GM12891 (cell line): ENCODE measurements at places on chromosomes 2 and 18.

- DNase-seq = no peak
Observed at GRCh38 chr2:65292461-65293011, 64.9 kb downstream of the ACTR2 start.

DNA sequence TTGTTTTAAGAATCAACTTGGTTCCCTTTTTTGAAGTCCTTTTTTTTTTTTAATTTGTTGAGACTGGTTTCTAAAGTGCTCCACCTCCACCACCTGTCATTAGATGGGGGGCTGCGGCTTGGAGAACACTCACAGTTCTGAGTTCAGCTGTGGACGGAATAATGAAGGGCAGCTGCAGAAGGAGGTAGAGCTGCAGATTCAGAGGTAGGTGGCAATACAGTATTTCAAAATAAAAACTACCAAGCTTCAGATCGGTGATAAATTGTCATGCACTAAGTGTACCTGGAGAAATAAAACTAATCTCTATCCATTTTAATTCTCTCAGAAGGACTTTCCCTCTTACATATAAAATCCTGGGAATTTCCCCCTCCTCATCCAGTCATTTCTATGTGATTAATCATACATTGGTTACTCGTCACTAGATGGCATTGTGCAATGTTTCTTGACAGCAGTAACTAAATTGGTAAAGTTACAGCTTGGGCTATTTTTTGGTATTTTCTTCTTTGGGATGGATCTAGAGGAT lies 81.1 kb upstream of the SLC39A10 start:
- no peak for DNase-seq

DNA sequence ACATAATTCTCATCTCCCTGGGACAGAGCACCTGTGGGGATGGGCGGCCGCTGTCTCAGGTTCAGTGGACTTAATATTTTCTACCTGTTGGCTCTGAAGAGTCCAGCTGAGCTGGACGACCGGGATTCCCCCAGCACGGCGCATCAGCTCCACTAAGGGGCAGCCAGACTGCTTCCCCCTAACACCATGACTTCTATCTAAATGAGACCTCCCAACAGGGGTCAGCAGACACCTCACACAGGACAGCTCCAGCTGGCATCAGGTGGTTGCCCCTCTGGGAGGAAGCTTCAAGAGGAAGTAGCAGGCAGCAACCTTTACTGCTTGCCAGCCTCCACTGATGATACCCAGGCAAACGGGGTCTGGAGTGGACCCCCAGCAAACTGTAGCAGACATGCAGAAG lies 226.0 kb upstream of the DSEL start:
- no peak for DNase-seq

DNA sequence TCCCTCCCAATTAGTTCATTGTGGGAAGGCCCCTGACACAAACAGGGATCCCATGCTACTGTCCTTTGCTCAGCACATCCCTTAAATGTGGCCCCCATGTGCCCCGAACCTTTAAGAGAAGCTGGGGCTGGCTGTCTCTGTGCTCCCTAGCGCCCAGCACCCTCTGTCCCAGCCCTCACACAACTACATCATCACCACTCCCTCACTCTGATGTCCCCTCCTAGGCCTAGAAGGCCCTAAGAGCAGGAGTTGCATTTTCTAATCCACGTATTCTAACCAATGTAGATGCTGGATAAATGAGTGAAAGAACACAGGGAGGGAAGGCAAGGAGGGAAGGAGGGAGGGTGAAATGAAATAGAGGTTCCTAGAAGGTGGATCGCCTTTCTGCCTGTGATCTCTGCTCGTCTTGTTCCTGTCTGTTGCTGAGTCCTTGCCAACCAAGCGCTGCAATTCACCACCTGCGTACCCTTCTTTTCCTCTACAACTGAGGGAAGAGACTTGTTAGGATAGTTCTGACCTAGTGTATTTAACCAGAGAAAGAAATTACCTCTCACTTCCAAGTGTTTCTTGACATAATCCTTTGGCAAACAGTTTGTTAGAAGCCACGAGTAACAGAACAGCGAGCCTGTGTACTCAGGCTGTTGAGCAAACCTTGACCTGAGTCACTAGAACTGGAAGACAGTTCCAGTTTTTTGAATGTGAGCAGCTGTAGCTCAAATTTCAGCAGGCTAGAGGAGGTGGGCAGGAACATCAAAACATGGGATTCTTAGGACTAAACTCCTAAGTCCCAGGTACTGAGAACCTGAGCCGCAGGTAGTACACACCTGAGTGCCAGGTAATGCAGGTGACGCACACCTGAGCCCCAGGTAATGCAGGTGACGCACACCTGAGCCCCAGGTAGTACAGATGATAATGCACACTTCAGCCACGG lies 181.5 kb upstream of the ID2 start:
- DNase-seq = no peak

DNA sequence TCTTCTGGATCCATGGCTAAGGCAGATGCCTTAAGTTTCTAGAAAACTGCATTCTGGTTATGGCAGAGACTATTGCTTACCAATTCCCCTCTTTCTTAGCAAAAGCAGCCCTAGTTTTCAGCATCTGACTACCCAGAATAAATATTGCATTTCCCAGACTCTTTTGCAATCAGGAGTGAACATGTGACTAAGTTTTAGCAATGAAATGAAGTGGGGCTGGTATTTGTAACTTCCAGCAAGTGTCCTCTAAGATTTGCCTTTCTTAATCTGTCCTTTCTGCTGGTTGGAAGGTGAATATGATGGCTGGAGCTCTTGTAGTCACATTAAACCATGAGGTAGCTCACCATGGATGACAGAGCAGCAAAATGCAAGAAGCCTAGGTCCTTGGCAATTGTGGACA lies 132.9 kb upstream of the PKDCC start:
- DNase-seq = no peak

DNA sequence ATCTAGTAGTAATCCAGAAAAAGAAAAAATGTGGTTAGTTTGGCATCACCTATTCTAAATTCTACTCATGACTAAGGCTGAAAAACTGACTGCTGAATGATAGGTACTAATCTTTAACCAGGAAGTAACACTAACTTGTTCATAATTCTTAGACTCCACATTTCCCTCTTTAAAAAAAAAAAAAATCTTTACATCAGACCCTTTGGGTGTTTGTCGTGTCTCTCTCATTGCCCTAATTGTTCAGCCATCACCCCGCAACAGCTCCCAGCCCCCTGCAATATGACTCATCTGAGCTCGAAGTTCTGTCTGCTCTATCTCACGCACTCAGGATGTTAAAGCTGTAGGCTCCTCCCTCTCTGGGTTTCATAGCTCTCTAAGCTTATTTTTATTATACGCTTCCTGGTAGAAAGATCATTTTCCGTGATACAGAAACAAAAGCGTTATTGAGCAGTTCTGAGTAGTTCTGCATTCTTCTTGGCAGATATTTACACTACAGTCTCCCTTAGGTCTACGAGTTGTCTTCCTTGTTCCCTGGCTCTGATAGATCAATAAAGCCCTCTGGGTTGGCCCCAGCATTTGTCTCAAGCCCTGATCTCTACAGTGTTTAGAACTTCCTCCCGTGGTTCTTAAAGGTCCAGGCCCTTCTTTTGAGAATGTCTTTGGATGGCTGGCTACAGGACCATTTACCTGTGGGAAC lies 95.6 kb downstream of the TNFRSF11A start:
- DNase-seq = peak; percentile 33

DNA sequence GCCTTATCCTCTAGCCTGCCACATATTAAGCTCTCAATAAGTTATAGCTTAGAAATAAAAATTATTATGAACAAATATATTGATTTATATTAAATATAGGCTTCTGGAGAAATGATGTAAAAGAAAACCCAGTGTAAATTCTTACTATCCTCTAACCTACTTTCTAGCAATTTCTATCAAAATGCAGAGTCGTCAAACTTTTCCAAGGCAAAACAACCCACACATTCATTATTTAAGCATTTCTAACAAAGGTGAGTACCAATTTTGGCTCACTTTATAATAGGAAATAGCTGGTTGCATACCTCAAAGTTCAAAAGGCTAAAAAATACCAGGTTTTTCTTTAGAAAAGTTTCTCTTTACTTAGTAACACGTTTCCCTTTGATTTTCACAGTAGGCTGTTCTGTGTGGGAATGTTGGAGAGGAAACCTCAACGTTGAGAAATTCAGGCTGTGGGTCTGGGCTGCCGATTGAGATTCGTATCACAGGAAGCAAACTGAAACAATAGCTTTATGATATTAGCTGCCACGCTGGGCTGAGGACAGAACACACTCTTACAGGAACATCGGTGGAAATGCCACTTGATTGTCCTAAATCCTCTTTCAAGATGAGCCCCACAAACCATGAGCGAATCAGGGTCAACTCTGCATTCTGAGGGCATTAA lies 53.0 kb downstream of the EPAS1 start:
- no peak for DNase-seq

DNA sequence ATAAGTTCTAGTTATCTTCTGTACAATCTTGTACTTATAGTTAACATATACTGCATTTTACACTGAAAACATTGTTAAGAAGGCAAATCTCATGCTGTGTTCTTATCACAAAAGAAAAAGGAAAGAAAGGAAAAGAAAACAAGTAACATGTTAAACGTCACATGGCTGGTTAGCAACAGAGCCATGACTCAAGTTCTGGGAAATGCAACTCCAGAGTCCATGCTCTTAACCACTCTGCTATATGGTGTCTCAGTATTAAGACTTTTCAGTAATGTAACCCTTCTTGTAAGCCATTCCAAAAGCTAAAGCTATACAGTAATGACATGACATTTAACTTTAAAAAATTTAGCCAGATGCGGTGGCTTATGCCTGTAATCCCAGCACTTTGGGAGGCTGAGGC lies 181.4 kb downstream of the BARD1 start:
- no peak for DNase-seq

- DNase-seq = no peak
Observed at GRCh38 chr2:165008730-165009315, 53.5 kb upstream of the SLC38A11 start.

GRCh38 chr2:39141334-39142271 lies 20.8 kb upstream of the SOS1 start:
- no peak for DNase-seq

GRCh38 chr2:144515696-144516410 lies 4.1 kb downstream of the ZEB2 start:
- DNase-seq = no peak

DNA sequence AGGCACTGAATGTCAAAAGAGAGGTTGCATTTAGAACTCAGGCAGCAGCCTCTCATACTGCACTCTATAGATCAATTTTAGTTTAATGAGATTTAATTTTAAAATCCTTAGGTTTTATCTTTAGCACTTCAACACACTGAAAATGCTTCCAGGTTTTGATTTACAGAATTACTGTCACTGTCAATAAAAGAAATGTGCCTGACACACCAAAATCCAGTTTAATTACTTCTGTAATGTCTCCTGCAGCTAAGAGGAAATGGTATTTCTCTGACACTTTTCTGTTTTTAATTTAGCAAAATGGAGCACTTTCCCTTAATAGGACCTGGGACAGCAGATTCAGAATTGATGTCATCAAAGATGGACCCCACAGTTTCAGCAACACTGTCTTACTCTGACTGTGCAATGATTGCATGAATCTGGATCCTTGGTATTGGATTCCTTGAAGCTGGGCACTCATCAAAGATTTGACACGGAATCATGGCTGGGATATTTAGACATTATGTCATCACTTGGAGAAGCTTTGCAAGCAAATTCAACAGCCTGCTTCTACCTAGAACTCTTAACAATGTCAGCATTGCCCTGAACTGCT lies 576.5 kb downstream of the NRXN1 start:
- no peak for DNase-seq

GRCh38 chr2:126891681-126892500 lies 6.8 kb upstream of the TEX51 start:
- no peak for DNase-seq

DNA sequence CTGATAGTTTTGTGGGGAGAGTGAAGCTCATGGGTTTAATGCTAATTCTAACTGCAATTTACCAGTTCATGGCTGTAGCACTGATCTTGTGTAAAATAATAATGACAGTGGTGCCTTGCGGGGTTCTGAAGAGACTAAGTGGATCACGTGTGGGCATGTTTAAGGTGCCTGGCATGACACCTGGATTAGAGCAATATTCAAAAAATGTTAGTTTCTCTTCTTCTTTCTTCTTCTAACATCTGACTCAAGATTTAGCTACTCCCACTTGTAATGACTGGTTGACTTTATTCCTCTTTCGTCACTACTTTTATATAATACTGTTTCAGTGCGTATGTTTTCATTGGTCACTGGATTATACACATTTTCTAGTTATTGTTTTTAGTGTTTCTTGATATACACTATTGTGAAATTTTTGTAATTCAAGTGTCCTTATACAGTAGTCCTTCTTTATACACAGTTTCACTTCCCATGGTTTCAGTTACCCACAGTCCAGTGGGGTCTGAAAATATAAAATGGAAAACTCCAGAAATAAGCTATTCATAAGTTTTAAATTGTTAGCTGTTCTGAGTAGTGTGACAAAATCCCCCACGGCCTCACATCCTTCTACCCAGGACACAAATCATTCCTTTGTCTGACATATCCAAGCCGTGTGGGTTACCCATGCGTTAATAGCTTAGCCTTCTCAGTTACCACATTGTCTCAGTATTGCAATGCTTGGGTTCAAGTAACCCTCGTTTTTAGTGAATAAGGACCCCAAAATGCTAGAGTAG lies 662.2 kb upstream of the CNTNAP5 start:
- no peak for DNase-seq

DNA sequence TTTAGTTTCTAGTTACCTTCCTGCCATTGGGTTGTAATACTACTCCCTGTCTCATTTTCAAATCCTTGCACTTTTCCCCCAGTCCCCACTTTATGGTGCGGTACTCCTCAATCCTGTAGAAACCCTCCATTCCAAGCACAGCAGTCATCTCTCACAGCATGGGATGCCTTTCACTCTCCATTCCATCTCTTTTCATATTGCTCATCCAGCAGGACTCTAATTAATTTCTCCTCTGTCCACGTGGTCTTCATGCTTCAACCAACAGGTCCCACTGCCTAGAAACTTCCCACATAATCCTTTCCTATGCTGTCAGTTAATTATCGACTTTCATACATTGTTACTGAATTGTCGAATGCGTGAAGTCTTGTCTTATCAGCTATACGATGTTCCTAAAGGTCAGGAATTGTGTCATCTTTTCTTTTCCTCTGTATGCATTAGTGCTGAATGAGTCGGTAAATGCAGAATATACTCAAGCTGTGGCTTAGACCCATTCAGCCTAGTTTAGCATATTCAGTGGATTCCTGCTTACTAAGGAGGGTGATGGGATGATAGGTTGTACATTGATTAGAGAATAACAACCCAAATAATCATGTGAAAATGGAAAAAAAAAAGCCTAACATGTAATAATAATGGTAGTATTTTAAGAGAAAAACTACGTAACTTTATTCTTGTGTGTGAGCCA lies 89.7 kb downstream of the CRIM1 start:
- DNase-seq = no peak
